ENCODE measurements at places on chromosomes 3 and 15.

DNA sequence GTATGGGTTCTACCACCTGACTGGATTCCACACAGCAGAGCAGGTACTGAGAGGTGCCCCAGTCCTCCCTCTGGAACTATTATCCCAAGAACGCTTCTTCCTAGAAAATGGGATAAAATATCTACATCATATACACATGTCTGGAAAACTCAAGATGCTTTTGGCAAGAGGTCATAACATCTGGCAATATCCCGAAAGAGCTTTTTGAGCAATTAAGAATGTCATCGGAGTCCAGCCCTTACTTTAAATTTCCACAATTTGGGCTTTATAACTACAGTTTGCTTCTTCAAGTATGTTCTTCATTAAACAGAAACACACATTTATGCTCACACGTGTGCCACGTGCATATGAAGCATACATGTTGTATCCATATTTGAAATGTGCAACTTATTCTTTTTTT is 365.9 kb upstream of the THBS1 start:
- DNase-seq = no peak

GRCh38 chr3:44301746-44302145 is 36.8 kb upstream of the TCAIM start:
- DNase-seq = no peak

DNA sequence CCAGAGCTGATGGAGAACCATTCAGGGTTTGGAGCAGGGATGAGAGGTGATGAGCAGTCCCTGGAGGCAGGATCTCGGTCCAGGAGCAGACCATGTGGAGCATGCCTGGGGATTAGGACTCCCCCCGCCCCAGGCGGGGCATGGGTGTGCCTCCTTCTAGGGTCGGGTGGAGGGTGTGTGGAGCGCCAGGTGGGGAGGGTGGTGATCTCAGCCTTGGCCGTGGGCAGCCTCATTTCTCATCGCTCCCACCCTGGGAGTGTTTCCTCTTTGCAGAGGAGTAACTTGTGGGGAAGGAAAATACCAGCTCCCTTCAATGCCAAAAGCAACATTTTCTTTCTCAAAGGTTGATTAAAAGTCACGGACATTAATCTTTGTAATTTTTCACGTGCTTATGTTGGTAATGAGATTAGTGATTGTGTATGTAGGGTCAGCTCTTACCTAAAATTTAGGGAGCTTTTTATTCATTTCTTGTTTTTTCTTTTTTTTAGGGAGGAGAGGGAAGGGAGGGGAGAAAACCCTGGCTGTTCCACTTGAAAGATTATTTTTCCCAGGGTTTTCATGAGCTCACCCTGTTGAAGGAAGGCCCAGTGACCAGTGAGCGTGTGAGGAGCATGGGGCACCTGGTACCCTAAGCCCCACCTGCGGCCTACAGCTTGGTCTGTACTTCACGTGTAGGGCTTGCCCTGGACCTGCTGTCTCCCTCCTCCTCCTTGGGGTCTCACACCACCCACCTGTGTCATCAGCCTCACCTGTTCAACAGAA is 11.0 kb downstream of the FBLN2 start:
- DNase-seq = no peak

DNA sequence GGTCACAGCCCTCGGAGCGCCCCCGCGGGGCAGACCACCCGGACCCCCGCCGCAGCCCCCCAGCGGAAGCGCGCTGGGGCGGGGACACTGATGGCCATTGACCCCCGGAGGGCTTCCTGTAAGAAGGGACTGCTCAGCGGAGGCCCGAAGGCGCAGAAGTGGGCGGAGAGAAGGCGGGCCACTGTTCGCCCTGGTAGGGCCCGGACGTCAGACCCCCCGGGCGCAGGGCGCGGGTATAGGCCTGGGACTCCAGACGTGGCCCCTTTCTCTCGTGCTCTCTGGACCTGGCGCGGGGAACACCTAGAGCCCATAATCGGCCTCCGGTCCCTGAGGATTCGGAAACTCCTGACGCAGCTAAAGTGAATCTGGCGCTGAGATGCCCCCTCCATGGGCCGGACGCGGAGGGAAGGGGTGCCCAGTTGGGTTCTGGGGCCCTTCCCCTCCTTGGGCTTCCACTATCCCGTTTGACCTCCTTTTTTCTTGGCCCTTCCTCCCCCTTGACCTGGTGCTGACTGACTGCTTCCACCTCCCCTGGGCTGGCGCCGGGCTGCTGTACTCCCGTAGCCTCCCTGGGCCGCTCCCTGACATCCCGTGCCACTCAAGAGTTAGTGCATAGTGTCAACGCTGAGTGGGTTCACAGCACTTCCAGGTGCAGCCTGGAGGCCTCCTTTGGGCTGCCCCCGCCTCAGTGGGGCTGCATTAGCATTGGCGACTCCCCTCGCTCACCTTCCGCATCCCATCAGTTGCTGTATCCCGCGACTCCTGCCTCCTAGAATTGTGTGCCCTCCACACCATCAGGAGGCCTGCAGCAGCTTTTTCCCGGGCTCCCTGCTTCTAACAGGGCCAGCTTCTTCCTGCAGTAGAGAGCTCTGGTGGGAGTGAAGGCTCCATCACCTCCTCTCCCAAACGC is 694 bp downstream of the ABTB1 start:
- DNase-seq = no peak

DNA sequence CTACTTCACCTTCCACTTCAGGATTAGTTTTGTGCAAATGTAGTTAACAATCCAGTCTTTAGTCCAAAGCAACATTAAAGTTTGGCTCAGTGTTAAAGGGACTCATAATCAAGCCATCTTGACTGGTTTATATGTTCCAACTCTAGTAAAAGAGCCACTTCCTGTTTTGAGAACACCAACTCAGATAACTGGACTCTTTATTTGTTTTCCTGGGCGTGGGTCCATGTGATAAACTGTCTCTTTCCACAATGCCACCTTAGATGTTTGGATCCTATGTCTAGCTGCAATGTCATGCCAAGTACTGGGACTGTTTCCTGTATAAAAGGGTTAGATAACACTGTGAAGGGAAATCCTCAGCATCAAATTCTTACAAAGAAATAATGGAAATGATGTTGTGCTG is 545.0 kb downstream of the PYDC2 start:
- DNase-seq = peak; percentile 4

- DNase-seq = no peak
Observed at GRCh38 chr3:140995881-140996280, 54.2 kb downstream of the SLC25A36 start.

- no peak for DNase-seq
Observed at GRCh38 chr3:23276913-23277658, 74.0 kb downstream of the UBE2E2 start.

DNA sequence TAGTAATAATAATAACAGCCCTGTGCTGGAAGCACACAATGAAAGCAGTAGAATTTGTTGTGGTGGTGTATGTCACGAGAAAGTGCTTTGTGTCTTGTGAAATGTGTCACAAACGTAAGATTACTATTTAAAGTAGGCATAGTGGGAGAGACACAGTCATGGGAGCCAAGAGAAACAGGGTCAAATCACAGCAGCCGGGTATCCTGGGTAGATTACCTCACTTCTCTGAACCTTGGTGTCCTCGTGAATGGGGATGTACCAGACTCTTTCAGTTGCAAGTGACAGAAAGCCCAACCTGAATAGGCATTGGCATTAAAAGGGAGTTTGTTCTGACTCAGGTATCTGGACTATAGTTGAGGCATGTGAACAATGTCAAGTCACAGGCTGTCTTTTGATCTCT is 29.1 kb upstream of the SRGAP3 start:
- no peak for DNase-seq

GRCh38 chr15:74268020-74268419 is 31.9 kb downstream of the CCDC33 start:
- no peak for DNase-seq

- DNase-seq = no peak
Observed at GRCh38 chr3:10835406-10835805, 19.4 kb downstream of the SLC6A11 start.

- no peak for DNase-seq
Observed at GRCh38 chr15:67358391-67358790, 103.8 kb downstream of the IQCH start.

DNA sequence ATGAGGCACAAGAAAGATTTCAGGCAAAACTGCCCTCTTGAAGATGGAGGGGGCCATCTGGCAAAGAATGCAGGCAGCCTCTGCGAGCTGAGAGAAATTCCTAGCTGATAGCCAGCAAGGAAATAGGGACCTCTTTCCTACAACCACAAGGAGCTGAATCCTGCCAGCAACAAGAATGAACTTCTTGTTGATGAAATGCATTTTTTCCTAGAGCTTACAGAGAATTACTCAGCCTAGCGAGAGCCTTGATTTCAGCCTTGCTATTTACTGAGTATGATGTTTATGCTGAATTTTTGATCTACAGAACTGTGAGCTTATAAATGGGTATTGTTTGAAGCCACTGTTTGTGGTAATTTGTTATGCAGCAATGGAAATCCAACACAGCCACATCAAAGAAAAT is 148.5 kb upstream of the NAALADL2 start:
- DNase-seq = no peak

DNA sequence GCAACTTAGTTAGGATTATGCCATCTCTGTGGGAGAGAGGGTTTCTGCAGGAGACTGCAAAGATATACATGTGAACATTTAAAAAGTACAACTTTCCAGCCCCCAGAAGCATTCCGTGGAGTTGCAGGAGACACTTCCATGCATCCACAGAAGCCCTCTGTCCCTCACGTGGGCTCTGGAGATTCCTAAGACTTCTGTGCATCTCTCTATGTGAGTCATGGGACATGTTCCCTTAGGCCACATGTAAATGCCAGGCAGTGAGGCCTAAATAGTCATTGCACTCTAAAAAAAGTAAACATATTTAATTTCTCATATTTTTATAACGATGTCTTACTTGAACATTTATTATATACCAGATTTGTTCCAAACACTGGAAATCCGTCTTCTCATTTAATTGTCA is 126.5 kb upstream of the ROPN1 start:
- DNase-seq = no peak

- DNase-seq = no peak
Observed at GRCh38 chr15:62462721-62463120, 297.6 kb upstream of the C2CD4B start.

- DNase-seq = no peak
Observed at GRCh38 chr3:42164656-42165055, 73.5 kb downstream of the TRAK1 start.

GRCh38 chr3:132606085-132606484 is 9.0 kb downstream of the ACKR4 start:
- DNase-seq = no peak

- DNase-seq = no peak
Observed at GRCh38 chr3:31065765-31066164, 171.3 kb upstream of the GADL1 start.

- no peak for DNase-seq
Observed at GRCh38 chr15:76467136-76467535, 130.6 kb downstream of the ISL2 start.

GRCh38 chr15:64813075-64813474 is 12.4 kb downstream of the PIF1 start:
- no peak for DNase-seq

DNA sequence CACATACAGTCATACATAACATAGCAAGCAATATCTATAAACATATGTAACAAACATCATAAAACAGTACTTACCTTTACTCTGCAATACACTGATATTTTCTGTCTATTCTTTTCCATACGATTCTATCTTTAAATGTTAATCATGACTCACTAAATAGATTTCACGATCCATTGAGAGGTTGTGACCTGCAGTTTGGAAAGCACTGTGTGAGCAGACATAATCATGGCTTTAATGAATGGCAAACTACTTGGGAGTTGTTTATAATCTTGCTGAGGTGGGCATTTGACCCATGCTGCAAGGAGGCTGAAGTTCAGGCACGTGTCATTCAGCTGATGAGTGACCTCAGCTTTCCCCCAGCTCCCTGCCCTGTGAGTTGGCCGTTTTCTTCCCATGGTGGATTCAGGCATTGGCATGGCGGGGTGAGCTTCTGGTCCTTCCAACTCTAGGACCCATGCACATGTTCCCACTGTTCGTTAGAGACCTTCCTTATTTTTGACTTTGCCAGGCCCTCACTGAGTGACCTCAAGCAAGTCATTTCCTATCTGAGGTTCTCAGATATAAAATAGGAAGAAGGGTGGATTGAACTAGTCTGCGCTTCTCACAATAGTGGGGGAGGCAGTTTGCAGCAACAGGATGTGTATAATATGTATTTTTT is 41.7 kb downstream of the PAQR5 start:
- DNase-seq = no peak

DNA sequence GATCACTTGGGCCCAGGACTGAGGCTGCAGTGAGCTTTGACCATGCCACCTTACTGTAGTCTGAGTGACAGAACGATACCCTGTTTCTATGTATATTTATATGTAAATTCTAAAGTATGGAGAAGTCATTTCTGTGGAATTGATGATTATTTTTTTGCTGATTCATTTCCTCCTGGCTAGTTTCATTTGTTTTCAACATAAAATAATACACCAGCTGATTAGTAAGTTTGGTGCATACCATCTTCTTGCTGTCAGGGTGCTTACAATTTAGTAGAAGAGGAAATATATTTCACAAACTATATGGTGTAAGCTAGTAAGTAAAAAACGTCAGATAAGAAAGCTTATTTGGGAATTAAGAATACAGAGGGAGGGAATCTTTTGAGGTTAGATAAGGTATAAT is 36.0 kb downstream of the SLC25A26 start:
- DNase-seq = no peak

DNA sequence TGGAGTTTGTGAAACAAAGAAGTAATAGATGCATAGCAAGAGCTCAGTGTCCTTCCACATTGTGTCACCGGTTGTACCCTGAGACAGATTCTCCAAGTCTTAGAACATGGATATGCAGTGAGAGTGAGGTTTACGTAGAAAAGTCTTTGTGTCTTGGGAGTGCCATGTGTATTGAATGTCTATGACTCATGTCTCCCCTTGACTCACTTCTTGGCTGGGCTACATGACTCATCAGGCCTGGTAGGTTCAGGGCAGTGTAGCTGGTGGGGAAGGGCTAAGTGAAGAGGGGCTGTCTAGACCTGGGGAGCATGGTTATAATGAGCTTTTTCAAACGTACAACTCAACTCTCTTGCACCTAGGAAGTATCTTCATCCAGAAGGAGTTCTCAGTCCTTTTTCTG is 167.4 kb downstream of the GAP43 start:
- DNase-seq = peak; percentile 75

DNA sequence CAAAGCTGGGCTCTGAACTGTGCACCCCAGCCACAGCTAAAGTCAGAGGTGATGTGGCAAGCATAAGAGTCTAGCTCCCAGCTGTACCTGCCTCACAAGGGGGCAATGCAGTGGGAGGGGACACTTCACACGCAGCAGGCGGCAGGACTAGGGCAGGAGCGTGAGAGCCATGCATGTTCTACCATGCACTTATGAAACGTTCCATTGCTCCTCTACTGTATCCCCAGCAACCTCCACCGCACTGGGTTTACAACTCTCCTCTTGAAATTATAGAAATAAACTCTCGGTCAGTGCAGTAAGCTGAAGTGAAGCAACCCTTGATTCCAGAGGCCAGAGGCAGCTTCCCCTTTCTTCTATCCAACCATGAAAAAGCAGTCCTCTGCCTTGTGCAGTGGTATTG is 298.6 kb upstream of the STT3B start:
- no peak for DNase-seq

Data from glomerular endothelial cell (primary cell).